Right lobe of liver (tissue), 6 donors: ENCODE measurements at places on chromosomes 7 and 10. TPM values are rescaled to one million over a fixed set of nuclear protein-coding genes. Genes with fewer than 3 reads are reported as not detected.

GRCh38 chr7:12596225-12596790 lies 25.8 kb downstream of the SCIN start:
- H3K36me3 ChIP-seq: no peaks in the 10 kb centered on the region
- no peak for DNase-seq
- H3K27ac ChIP-seq: no peak overlapping the region
- no peak overlapping the region for H3K4me3 ChIP-seq
- H3K4me1 ChIP-seq: no peaks in the 10 kb centered on the region
- H3K27me3 ChIP-seq: no peaks in the 10 kb centered on the region

Gene GPER1
- total RNA-seq: 12.8 TPM

Gene NUTM2D
- total RNA-seq: 1.8 TPM

Gene FAM25G
- not detected for total RNA-seq

DNA sequence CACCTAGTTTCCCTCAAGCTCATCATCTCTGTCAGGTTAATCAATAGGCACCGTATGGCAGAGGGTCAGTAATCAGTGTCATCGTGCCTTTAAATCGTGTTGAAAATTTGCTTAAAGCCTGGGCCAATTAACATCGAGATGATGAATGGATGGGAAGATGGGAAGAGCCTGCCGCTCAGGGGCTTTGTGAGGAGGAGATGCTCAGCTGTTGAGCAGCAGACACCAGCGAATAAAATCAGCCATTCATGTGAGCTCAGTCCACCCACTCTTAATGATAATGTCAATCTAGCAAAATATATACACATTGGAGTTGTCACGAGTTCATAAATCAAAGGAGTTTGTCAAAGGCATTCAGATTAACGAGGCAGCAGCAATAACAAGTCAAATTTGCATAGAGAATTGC lies 97.7 kb downstream of the BTRC start:
- H3K4me3 ChIP-seq: no peak overlapping the region
- no peaks in the 10 kb centered on the region for H3K27me3 ChIP-seq
- H3K27ac ChIP-seq: no peak overlapping the region
- no peak for DNase-seq
